Chondrocyte (in vitro differentiated cells): ENCODE measurements at places on chromosomes 13 and 19. TPM values are rescaled to one million over a fixed set of nuclear protein-coding genes. Genes with fewer than 3 reads are reported as not detected.

ZNF534 gene
- total RNA-seq: not detected in 3 replicates

DNA sequence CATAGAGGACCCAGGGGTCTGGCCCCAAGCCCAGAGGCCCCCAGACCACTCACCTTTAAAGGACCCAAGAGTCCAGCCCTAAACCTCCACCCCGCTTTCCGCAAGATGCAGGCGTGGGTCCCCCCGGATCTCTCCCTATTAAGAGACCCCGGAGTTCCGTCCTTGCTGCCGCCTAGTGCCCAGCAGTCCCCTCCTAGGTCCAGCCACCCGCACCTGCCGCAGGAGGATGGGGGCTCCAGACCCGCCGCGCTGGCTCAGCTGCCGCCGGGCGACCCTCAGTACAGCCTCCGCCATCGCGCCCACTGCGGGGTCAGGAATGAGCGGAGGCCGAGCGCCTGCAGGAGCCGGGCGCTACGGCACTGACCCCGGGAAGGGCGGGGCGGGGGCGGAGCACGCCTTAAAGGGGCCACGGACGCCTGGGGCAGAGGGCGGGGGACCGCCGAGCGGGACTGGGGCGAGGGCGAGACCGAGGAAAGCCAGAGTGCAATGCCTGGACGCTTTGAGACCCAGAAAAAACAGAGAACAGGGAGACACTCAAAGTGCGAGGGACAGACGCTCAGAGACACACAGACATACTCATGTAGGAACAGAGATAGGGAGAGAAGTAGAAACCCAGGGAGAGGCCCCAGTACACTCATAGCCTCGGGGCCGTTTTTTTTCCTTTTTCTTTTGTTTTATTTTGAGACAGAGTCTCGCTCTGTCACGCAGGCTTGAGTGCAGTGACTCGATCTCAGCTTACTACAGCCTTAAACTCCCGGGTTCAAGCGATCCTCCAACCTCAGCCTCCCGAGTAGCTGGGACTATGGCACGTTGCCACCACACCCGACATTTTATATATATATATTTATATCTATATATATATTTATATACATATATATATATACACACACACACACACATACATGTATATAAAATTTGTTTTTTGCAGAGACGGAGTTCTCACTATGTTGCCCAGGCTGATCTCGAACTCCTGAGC, at the start of gene ETHE1:
TSS of gene ETHE1 (minus strand) at position 318 of the 976 bp plus-strand sequence. CDS start at position 294, 24 bp downstream.
- DNase-seq: peak; percentile 87

LTBP4 gene
- 161 to 311 TPM (median 163 TPM) in 3 replicates for total RNA-seq

CLEC4M gene
- not detected in 3 replicates for total RNA-seq

FAM124A gene
- 1.0 to 2.4 TPM (median 2.3 TPM) in 3 replicates for total RNA-seq

DNA sequence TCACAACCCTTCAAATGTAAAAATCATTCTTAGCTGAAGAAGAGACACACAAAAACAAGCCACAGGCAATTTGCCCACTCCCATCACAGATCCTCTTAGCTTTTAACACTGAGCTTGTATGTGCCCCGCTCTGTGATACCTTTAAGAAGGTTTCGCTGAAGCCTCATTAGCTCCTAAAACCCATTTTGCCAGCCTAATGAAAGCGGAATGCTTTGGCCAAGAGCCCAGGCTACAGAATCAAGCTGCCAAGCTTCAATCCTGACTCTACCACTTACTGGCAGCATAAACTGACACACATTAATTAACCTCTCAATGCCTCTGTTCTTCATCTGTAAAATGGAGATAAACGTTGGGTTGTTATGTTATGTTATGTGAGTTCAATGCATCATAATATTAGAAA, 10.5 kb downstream of the ZNF112 start:
- no peak for DNase-seq

- no peak for DNase-seq
These were observed 78.9 kb upstream of the FLT1 start for GRCh38 chr13:28573595-28574373.

GRCh38 chr19:46009530-46010510, 13.0 kb downstream of the PGLYRP1 start:
- no peak for DNase-seq

- DNase-seq: no peak
These were observed 306.9 kb upstream of the KLHL1 start for GRCh38 chr13:70415136-70415535.

ISOC2 gene
- total RNA-seq: 39.8 to 47.2 TPM (median 39.8 TPM) in 3 replicates

DNA sequence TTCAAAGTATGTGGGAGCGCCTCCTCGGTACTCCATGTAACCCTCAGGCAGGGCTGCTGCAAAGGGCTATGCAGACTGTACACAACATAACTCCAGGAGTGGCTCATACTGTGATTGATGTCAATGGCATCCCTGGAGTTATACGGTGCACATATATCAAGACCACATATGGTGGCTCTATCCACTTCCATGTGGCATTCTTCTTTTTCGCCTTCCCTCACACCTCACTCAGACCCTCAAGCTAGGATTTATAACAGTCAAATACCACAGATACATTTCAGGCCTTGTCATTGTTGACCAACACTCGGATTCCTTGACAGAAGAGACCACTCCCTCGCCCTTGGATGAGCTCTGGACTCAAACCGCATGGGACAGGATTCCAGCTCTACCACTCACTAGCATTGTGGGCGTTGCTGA, 11.3 kb upstream of the UBL3 start:
- DNase-seq: no peak

DNA sequence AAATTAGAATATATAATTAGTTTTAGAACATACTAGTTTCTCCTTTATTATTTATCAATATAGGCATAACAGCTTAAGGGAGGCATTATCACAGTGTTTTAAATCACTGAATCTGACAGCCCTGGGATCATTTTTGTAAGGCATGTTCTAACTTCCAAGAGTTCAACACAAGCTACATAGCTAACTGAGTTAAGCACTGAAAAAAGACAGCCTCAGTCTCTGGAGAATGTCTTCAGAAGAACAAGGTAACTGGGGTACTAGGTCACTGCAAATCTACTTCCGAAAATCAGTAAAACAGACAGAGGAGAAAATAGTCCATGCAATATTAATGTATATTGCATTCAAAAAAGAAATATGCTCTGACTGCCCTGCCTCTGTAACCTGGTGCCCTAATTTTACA, 502.1 kb downstream of the RFC3 start:
- no peak for DNase-seq

- DNase-seq: peak; percentile 61
These were observed 12.0 kb downstream of the TFDP1 start for GRCh38 chr13:113596321-113597200.

PINLYP gene
- 0.51 to 2.3 TPM (median 1.6 TPM) in 3 replicates for total RNA-seq

- DNase-seq: no peak
These were observed 578 bp upstream of the LGALS4 start for GRCh38 chr19:38813323-38813722.

DNA sequence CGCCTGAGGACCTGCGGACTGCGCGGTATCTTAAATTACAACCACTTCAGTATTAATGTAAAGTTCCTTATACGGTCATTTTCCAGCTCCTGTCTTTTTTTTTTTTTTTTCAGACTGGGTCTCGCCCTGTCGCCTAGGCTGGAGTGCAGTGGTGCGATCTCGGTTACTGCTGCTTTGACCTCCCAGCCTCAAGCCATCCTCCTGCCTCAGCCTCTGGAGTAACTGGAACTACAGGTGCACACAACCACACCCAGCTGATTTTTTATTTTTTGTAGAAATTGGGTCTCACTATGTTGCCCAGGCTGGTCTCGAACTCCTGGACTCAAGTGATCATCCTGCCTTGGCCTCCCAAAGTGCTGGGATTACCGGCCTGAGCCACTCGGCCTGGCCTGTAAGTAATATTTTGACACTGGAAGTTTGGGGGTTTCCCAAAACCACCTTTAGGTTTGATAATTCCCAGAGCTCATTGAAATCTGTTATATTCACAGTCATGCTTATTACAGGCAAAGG, 406 bp upstream of the EID2B start:
- DNase-seq: no peak

GRCh38 chr13:97174638-97175037, 47.5 kb upstream of the MBNL2 start:
- no peak for DNase-seq

ZNF480 gene
- 10.0 to 12.1 TPM (median 11.6 TPM) in 3 replicates for total RNA-seq

DNA sequence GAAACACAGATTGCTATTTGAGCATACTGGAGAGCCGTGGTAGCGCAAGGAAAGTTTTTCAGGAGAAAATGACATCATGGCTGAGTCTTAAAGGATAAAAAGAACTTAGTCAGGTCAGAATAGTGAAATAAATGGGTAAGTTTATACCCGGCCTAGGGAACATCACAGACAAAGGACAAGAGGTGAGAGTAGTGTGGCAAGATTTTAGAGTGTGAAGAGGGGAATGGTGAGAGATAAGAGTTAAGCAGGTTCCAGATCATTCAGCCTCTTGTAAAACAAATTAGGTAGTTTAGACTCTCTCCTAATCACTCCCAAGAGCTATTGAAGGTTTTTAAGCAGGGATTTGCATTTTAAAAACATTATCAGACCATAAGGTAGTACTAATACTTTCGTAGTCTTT, 116.0 kb upstream of the MAB21L1 start:
- no peak for DNase-seq

GRCh38 chr13:77637588-77637987, 59.9 kb upstream of the SLAIN1 start:
- DNase-seq: no peak

DNA sequence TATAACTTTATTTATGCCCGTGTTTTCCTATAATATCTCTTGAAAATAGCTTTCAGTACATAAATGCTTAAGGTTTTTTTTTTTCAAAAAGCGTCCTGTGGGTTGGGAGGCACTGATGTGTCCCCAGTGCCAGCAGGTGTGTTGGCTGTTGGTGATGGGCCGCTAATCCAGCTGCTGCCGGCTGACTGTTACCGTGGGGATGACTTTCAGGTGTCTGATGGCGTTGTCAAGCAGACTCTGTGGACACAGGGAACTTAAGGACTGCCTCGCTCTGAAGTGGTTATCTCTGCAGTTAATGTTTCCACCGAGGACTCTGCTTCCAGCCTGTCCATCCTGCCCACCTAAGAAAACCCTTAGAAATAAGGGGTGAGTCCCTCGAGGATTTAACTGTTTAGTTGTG, 94.5 kb downstream of the ANKRD10 start:
- DNase-seq: no peak

C13orf42 gene
- not detected in 3 replicates for total RNA-seq

DNA sequence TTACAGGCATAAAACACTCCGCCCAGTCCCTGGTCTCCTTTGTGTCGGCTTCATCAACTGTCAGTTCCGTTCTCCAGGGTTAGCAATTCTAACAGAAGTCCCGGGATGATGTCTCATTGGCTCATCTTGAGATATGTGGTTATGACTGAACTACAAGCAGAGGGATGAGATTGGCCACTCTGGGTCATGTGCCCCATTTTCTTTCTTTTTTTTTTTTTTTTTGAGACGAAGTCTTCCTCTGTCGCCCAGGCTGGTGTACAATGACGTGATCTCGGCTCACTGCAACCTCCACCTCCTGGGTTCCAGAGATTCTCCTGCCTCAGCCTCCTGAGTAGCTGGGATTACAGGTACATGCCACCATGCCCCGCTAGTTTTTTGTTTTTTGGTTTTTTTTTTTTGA, 95.4 kb upstream of the MRI1 start:
- no peak for DNase-seq

DNA sequence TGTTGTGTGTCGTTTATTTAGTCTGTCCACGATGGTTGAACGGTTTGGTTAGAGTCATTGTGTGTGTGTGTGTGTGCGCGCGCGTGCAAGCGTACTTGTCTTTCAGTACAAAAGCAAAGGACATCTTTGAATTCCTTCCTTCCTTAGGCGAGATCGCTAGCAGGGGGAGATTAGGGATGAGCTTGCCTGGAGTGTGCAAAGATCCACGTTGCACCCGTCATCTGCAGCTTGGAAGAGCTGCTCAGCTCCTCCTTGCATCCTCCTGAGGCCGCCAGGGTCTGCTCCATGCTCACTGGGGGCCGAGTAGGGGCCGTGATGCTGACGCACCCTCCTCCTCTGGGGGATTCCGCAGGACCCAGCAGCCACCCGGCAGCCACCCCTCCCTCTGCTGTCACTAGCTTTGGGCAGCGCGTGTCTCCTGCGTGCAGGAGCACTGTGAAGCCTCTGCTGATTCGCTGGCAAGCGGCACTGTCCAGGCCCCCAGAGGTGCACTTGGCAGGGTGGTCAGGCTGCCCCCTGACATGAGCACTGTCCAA, 137.3 kb downstream of the KDM4B start:
- DNase-seq: no peak

DNA sequence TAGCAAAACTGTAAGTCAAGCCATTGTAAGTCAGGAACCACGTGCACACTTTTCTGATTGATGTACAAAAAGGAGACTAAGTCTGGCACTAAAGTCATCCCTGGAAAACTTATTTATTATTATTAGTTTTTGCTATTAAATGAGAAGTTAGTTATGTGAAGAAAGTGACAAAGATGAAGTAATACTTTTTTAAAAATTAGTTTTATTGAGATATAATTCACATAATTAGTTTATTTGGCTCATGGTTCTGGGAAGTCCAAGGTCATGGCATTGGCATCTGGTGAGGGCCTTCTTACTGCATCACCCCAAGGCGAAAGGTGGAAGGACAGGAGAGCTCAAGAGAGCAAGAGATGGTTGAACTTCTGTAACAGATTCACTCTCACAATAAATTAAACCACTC, 36.9 kb downstream of the GARRE1 start:
- no peak for DNase-seq

PSG11 gene
- total RNA-seq: not detected in 3 replicates

GRCh38 chr13:106061781-106062180, 473.7 kb downstream of the EFNB2 start:
- no peak for DNase-seq

- no peak for DNase-seq
These were observed 6.4 kb upstream of the FOXO1 start for GRCh38 chr13:40672765-40673397.

- DNase-seq: no peak
These were observed 689.6 kb downstream of the SLITRK5 start for GRCh38 chr13:88360761-88361160.

OVOL3 gene
- total RNA-seq: not detected in 3 replicates

RXFP2 gene
- total RNA-seq: not detected in 3 replicates

DNA sequence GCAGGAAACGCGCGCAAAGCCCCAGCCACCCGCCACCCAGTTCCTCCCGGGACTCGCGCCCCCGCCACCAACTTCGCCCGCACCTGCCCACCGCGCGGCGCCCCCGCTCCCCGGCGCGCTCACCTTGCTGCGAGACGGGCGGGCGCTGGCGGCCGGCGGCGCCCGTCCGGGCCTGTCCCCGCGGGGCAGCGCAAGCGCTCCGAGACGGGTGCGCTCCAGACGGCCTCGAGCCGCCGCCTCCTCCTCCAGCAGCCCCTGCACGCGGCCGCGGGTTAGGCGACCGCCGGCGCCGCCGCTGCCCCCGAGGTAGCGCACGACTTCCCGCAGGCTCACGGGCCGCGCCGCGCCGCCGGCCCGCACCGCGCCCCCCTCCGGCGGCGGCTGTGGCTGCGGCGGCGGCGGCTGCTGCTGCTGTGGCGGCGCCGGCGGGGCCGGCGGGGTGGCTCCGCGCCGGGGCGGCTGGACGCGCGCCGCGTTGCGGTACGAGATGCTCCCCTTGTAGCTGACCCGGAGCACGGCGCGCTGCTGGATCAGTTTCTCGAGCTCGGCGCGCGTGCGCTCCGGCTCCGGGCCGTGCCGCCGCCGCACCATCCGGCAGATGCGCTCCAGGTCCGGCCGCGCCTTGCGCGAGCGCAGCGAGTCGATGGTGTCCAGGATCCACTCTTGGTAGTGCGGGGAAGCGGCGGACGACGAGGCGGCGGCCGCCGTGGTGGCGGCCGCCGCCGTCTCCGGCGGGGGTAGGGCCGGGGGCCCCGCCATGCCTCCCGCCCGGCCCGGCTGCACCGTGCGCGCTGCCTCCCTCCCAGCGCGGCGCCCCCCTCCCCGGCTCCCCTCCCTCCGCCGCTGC, 666 bp downstream of the SAMD1 start:
- no peak for DNase-seq

HRC gene
- total RNA-seq: not detected in 3 replicates

GRCh38 chr13:79642596-79642995, 161.6 kb downstream of the NDFIP2 start:
- DNase-seq: no peak

GRCh38 chr19:48493718-48494401, 17.8 kb downstream of the LMTK3 start:
- DNase-seq: no peak
